ENCODE measurements at places on chromosomes 1 and 21. TPM values are rescaled to one million over a fixed set of nuclear protein-coding genes. Genes with fewer than 3 reads are reported as not detected.

OR2T33 gene
- not detected for total RNA-seq

HECTD3 gene
- 24.1 TPM for total RNA-seq

TSPEAR gene
- not detected for total RNA-seq

NPL gene
- 1.2 TPM for total RNA-seq

ERG gene
- 0.59 TPM for total RNA-seq

CDA gene
- not detected for total RNA-seq

LRRC38 gene
- total RNA-seq = not detected

DEDD gene
- 18.1 TPM for total RNA-seq

AKR7A2 gene
- 64.4 TPM for total RNA-seq

ADAM30 gene
- 0.05 TPM for total RNA-seq

DYNLT5 gene
- 0.30 TPM for total RNA-seq

KRTAP13-4 gene
- not detected for total RNA-seq

CCDC24 gene
- total RNA-seq = 3.3 TPM

S100A2 gene
- total RNA-seq = 1.4 TPM

PTGER3 gene
- total RNA-seq = under 0.01 TPM

C1orf35 gene
- total RNA-seq = 6.2 TPM

GJA9 gene
- not detected for total RNA-seq

B3GALT2 gene
- total RNA-seq = 0.37 TPM

DNAJC6 gene
- total RNA-seq = 2.0 TPM

MTARC1 gene
- total RNA-seq = 2.5 TPM

FHAD1 gene
- total RNA-seq = 0.42 TPM

SPSB1 gene
- total RNA-seq = 40.6 TPM

SPATA45 gene
- not detected for total RNA-seq

ORC1 gene
- total RNA-seq = 3.2 TPM

TCHHL1 gene
- total RNA-seq = not detected

GSTM1 gene
- total RNA-seq = 0.51 TPM

Data from smooth muscle cell of the umbilical artery (primary cell).